ENCODE measurements at places on chromosomes 13 and 19.

DNA sequence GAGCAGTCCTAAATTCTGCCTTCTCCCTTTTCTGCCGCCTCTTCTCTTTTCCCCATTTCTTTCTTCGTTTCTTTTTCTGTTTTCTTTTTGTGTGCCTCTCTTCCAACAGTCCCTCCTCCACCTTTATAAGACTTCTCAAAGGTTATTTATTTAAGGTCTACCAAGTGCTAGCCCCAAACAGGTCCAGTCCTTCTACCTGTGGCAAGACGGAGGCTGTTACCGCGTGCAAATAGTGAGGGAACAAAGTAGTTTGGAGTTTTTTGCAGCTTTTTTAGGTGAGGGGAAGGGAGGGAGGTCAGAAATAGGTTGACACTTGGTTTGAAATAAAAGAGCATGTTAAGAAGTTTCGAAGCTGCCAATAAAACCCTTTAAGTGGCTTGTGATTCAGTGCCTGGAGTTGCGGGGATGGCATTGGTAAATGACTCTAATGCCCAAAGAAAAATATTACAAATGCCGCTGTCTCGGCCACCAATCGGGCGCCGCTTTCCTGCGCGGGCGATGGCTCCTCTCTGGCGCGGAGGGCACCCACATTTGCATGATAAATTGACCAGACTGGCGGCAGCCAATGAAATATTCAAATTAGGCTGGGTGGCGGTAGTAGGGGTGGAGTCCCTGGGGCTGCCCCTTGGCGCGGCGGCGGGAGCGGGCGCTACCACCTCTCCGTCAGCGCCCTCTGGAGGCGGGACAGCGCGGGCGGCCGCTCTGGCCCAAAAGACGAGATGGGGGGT lies 7.5 kb upstream of the TSHZ3 start:
- no peak overlapping the region for H3K27ac ChIP-seq
- peaks cover 5% of the 10 kb centered on the region for H3K4me1 ChIP-seq
- H3K36me3 ChIP-seq = no peaks in the 10 kb centered on the region
- H3K27me3 ChIP-seq = peaks cover 52% of the 10 kb centered on the region
- H3K4me3 ChIP-seq = no peak overlapping the region
- DNase-seq = peak; percentile 61

- peaks cover 19% of the 10 kb centered on the region for H3K4me1 ChIP-seq
- DNase-seq = peak; percentile 95
- no peak overlapping the region for H3K4me3 ChIP-seq
- no peak overlapping the region for H3K27ac ChIP-seq
- no peaks in the 10 kb centered on the region for H3K27me3 ChIP-seq
Observed at GRCh38 chr13:107450931-107451330, 764.4 kb downstream of the LIG4 start.

DNA sequence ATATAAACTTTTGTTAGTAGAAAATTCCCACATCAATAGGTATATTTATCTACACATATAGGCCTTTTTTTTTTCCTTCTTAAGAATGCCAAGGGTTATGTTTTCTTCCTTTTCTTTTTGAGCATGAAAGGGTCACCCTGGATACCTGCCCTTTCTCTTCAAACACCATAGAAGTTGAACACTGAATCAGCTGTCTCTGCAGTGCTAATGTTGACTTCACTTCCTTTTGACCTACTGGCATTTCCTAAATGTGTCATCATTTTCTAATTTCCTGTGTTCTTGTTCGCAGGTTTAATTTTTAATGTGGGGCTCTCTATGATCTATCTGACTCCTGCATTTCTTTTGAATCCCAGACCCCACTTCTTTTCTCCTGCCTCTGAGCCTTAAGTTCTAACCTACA lies 532.0 kb downstream of the GPC6 start:
- H3K4me3 ChIP-seq = no peak overlapping the region
- H3K4me1 ChIP-seq = no peaks in the 10 kb centered on the region
- H3K36me3 ChIP-seq = no peaks in the 10 kb centered on the region
- H3K27me3 ChIP-seq = no peaks in the 10 kb centered on the region
- no peak for DNase-seq

GRCh38 chr13:42883771-42884467 lies 102.5 kb downstream of the FAM216B start:
- no peaks in the 10 kb centered on the region for H3K27me3 ChIP-seq
- peaks cover 8% of the 10 kb centered on the region for H3K36me3 ChIP-seq
- no peak overlapping the region for H3K4me3 ChIP-seq
- DNase-seq = peak; percentile 42
- H3K27ac ChIP-seq = no peak overlapping the region

DNA sequence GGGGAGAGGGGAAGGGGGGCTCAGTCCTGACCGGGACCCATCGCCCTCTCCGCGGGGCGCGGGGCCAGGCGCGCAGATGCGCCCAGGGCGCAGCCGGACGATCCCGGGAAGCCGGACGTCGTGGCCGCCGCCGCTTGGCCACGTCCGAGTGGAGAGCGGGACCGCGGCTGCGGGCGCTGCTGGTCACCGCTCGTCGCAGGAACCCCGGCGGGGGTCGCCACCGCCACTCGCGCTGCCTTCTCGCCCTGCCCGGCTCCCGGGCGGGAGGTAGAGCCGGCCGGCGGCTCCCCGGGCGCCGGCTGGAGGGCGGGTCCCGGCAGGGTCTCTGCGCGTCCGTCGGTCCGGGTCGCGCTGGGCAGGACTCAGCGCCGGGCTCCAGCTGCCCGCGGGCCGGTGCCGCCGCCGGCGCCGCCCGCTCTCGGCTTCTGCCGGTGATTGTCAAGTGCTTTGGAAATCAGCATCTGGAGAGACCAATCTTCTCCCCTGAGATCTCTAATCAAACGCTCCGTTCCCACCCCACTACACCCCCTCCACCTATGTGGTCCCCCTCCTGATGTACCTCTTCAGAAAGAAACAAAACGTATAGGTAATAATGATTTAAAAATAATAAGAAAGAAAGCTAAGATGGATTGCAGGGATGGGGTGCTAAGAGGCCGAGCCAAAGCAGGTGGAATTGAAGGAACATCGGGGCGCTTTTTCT lies 464.4 kb downstream of the ITGBL1 start:
- no peaks in the 10 kb centered on the region for H3K4me1 ChIP-seq
- no peak for DNase-seq
- H3K36me3 ChIP-seq = no peaks in the 10 kb centered on the region
- peaks cover 84% of the 10 kb centered on the region for H3K27me3 ChIP-seq
- H3K27ac ChIP-seq = no peak overlapping the region

- no peaks in the 10 kb centered on the region for H3K27me3 ChIP-seq
- no peaks in the 10 kb centered on the region for H3K36me3 ChIP-seq
- no peak for DNase-seq
Observed at GRCh38 chr13:38002606-38003005, 133.0 kb upstream of the TRPC4 start.

- H3K4me1 ChIP-seq = peaks cover 23% of the 10 kb centered on the region
- H3K4me3 ChIP-seq = no peak overlapping the region
- H3K36me3 ChIP-seq = no peaks in the 10 kb centered on the region
- no peak for DNase-seq
- H3K27me3 ChIP-seq = no peaks in the 10 kb centered on the region
Observed at GRCh38 chr19:33156334-33156733, 24.4 kb downstream of the WDR88 start.

GRCh38 chr13:31380715-31381114 lies 180.9 kb downstream of the B3GLCT start:
- H3K4me1 ChIP-seq = no peaks in the 10 kb centered on the region
- H3K36me3 ChIP-seq = no peaks in the 10 kb centered on the region

DNA sequence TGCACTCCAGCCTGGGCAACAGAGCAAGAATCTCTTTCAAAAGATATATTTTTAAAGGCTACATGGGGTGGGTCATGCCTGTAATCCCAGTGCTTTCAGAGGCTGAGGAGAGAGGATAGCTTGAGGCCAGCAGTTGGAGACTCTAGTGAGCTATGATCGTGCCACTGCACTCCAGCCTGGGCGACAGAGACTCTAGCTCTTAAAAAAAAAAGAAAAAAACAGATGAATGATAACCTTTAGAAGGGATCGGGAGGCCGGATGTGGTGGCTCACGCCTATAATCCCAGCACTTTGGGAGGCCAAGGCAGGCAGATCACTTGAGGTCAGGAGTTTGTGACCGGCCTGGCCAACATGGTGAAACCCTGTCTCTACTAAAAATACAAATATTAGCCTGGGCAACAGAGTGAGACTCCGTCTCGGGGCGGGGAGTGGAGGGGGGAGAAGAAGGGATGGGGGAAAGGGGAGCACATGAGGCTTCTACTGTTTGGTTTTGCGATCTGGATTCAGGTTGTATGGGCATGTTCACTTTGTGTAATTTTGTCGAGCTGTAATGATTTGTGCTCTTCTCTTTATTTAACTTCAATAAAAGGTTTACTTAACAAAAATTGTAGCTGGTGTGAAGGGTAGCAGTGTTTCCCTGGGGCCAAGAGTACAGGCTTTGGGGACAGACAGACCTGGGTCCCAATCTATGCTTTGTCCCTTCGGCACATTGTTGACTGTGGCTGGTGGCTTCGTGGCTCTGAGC lies 1.1 kb upstream of the PSMC4 start:
- DNase-seq = no peak
- no peak overlapping the region for H3K27ac ChIP-seq
- H3K27me3 ChIP-seq = peaks cover 34% of the 10 kb centered on the region

- H3K4me1 ChIP-seq = no peaks in the 10 kb centered on the region
- H3K27ac ChIP-seq = no peak overlapping the region
- peak; percentile 44 for DNase-seq
- peaks cover 4% of the 10 kb centered on the region for H3K27me3 ChIP-seq
Observed at GRCh38 chr19:3250675-3251074, 26.2 kb downstream of the CELF5 start.

GRCh38 chr13:76884186-76884906 lies 1.9 kb downstream of the KCTD12 start:
- peaks cover 30% of the 10 kb centered on the region for H3K4me1 ChIP-seq
- H3K27me3 ChIP-seq = no peaks in the 10 kb centered on the region
- H3K4me3 ChIP-seq = peak overlapping the region; percentile 76
- H3K36me3 ChIP-seq = no peaks in the 10 kb centered on the region
- no peak overlapping the region for H3K27ac ChIP-seq

GRCh38 chr19:43462785-43463380 lies 2.5 kb downstream of the LYPD3 start:
- H3K36me3 ChIP-seq = no peaks in the 10 kb centered on the region
- H3K27me3 ChIP-seq = no peaks in the 10 kb centered on the region
- H3K27ac ChIP-seq = no peak overlapping the region
- DNase-seq = no peak
- peaks cover 23% of the 10 kb centered on the region for H3K4me1 ChIP-seq
- H3K4me3 ChIP-seq = peak overlapping the region; percentile 82

- peak; percentile 18 for DNase-seq
- peak overlapping the region; percentile 74 for H3K4me3 ChIP-seq
- no peaks in the 10 kb centered on the region for H3K36me3 ChIP-seq
- H3K27me3 ChIP-seq = peaks cover 80% of the 10 kb centered on the region
- peaks cover 34% of the 10 kb centered on the region for H3K4me1 ChIP-seq
Observed at GRCh38 chr13:20193907-20194631, 1.3 kb upstream of the GJB2 start.

DNA sequence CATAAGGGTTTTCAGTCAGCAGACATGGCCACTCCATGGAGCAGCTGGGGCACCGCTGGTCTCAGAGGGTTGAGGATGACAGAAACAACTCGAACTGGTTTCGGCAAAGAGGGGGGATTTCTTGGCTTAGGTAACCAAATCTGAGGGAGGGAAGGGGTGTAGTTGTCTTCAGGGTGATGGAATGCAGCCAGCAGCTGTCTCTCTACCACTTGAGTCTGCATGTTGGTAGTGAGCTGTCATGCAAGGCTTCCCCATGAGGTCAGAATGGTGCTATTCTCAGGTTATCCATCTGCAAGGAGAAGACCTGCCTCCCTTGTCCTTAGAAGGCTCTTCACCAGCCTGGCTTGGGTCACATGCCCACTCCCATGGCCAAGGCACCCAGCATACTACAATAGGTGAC lies 55.6 kb upstream of the PEG3 start:
- H3K27me3 ChIP-seq = no peaks in the 10 kb centered on the region
- no peak for DNase-seq
- H3K27ac ChIP-seq = no peak overlapping the region
- no peaks in the 10 kb centered on the region for H3K36me3 ChIP-seq
